Spinal cord (tissue), 10 donors: ENCODE measurements at places on chromosomes 6 and 20. TPM values are rescaled to one million over a fixed set of nuclear protein-coding genes. Genes with fewer than 3 reads are reported as not detected.

GRCh38 chr6:6362056-6362840 is 41.8 kb upstream of the F13A1 start:
- no peak for DNase-seq

- no peak for DNase-seq
Measured at GRCh38 chr6:53412021-53412715, 63.4 kb upstream of the ELOVL5 start.

DNA sequence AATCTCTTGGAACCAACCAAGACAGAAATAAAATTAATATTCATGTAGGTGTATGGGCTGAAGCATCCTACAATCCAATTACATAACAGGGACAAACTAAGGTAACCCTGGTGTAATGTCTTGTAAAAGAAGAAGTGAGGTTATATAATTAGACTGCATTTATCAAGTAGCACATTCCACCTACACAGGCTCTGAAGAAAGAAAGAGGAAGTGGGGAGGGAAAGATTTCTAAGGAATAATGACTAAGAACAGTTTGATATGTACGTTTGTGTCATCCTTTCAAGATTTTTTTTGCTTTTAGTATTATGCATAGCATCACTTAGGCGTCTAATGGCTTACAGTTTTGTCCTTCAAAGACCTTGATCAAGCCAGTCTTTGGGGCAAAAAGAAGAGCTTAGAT is 139.7 kb downstream of the PLCB1 start:
- DNase-seq, result no peak

DNA sequence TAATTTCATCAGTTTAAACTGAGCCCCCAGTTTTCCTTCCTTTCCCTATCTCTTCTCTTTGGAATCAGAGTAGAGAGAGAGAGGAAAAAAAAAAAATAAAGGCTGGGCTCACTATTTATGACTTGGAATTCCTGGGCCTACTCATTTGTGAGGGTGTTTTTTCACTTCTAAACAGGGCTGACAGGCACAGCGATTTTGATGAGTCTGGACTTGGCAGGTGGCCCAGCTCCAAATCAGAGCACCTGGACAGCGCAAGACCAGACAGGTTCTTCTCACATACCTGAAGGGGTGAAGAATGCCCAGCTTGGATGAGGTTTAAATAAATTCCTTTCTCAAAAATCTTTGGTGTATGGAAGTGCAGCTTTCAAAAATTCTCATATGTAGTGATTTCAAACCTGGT is 122.2 kb downstream of the KIF13A start:
- no peak for DNase-seq

GRCh38 chr6:104357928-104358327 is 501.8 kb downstream of the HACE1 start:
- DNase-seq, result no peak

DNA sequence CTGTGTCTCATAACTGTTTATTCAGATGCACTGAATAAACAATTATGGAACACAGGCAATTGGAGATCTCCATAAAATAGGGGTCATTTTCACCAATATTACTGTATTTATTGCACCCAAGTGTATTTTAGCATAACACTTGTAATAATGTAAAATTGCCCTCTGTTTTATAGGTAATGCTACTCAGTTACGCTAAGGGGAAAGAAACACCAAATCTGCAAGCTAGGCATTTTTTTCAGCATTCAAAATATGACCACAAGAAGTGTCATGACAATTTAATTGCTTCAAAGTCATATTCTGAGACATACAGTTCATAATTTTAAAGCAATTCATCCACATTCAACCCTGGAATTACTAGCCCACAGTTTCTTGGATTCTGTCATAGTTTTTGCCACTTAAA is 643.2 kb upstream of the NOX3 start:
- no peak for DNase-seq

- no peak for DNase-seq
Measured at GRCh38 chr20:45017857-45018256, 51.5 kb downstream of the STK4 start.

GRCh38 chr20:63379296-63379695 is 18.1 kb upstream of the CHRNA4 start:
- DNase-seq, result no peak

GRCh38 chr6:93394471-93394870 is 24.9 kb downstream of the EPHA7 start:
- no peak for DNase-seq

DNA sequence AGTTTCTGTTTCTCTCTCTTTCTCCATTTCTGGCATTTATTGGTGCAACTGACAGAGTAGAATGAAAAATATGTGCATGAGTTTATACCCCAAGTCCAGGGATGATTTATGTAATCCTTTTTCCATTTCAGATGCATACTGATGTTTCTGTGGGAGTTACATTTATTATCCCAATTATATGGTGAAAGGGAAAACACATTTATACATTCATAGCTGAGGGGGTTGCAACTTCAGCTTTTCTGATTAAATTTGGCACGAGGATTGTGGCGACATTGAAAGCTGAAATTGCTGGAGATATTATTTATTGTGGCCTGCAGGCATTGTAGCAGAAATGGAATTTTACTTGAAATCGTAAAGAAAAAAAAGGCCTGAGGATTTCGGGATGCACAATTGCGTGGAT is 31.5 kb upstream of the FNDC1 start:
- DNase-seq, result no peak

GRCh38 chr20:1242530-1242929 is 16.7 kb downstream of the RAD21L1 start:
- no peak for DNase-seq

DNA sequence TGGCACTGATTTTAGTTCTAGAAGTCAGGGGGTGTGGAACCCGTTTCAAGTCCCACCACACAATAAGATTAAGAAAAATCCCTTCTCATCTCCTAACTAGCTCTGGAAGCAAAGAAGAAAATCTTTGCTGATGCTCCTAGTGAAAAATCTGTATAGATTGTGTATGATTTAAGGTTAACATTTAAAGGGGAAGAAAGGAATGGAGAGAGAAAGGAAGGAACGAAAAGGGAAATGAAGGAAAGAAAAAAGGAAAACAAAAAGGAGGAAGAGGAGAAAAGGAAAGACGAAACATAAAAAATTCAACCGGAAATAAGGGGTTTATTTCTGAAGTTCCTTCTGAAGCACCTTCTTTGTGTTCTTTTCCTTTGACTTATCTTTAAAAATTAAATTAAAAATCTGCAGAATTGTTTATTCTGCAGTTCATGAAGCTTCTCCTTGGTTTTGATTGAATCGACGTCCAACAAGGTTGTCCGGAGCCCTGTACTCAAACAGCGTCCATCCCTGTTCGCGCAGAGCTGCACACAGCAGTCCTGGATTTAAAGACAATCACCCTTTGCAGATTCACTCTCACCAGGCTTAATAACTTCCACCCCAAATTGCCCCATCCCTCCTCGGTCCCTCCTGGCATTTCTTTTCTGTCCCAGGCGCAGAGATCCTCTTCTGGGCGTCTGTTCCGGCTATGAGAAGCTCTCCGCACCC is 1.6 kb upstream of the TFAP2B start:
- no peak for DNase-seq

DNA sequence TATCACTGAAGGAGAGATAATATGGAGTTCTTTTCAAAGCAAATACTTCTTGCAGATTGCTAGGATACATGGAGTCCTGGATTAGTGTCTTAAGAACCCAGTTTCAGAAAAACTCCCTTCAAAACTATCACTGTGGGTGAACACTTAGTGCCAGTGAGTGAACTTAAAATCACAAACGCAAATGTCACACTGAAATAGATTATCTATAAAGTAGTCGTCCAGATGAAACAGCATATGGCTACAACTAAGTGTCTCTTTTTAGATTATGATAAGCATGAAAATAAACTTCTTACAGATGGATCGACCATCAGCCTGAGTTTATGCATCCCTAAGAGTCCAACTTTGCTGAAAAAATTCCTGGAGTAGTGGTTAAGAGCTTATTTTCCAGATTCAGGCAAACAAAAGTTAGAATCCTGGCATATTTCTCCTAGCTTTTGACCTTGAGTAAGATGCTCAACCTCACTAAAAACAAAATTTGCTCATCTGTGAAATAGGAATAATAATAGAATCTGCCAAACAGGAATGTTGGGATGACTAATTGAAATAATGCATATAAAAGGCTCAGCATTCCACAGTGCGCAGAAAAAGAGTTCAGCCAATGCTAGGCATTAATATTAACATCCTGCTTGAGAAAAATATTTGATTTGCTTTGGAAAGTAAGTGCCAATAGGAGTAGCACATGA is 70.4 kb downstream of the DOK5 start:
- peak; percentile 81 for DNase-seq

DNA sequence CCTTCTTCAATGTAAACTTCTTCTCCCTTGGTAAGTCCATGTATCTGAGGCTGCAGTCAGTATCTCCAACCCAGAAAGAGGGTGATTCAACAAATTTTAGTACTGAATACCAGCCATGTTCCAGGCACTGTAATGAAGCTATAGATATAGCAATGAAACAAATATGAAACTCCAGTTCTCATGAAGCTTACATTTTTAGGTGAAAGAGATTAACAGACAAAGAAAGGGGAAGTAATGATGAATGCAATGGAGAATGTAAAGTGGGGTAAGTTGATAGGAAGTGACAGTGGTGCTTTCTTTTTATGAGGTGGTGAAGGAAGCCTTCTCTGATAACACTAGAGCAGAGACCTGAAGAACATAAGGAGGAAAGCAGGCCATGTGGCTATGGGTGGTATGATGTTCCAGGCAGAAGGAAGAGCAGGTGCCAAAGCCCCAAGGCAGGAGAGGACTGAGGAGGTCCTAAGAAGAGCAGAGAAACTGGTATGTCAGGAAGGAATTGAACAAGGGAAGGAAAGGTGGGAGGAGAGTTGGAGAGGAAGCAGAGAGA is 143.6 kb downstream of the TFAP2B start:
- no peak for DNase-seq

DNA sequence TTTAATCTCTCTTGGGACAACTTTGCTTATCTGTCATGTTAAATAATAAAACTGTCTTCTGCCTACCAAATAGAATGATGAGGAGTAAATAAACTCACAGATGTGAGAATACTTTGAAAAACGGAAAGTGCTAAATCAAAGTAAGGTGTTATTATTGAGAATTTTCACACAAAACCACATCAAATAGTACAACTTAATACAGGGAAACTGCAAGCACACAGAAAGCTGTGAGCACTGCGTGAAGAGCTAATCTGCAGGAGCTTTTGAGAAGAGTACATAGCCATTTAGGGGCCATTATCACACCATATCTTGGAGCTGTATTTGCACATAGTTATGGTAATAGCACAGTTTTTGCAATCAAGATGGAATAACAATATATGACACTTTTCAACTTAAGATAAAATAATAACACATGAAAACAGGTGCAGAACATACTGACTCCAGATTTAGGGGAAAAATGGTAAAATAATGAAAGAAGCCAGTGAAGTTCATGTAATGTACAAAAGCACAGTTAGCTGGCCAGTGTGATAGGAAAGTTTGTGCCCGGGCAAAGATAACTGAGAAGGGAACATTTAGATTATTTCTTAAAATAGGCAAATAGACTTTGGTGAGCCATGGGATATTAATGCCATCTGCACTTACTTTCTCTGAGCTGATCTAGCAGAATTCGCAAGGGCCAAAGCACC is 398.5 kb upstream of the PLCB4 start:
- no peak for DNase-seq

DNA sequence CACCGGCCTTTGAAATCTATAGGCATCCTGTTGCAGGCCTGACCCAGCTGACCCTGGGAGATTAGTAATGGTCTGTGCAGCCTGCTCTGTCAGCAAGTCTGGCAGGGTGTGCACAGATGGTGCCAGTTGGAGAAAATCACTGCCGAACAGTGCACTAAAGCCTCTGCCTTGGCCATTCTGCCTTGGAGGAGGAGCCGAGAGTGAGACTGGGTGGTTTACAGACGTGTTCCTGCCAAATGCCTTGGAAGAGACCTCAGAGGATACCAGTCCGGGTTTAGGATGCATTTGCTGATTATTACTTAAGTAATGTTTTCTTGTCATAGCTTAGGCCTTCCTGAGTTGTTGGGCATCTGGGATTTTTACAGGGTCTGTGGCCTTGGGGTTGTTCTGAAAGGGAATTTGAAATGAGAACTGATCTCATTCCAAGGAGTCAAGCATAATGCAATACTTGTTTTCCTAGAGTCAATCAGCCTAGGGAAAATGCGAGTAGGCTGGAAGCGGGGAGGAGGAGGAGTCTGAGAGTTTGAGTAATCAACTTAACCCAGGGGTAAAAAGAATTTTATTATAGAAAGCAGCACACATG is 292.1 kb downstream of the SOX4 start:
- no peak for DNase-seq

- no peak for DNase-seq
Measured at GRCh38 chr6:30077218-30077617, 1.6 kb upstream of the RNF39 start.

GRCh38 chr20:15706719-15707118 is 866.5 kb downstream of the KIF16B start:
- no peak for DNase-seq

- DNase-seq, result no peak
Measured at GRCh38 chr6:146028851-146029572, at the start of gene GRM1. TSS of gene GRM1 (plus strand) at chr6:146029062. CDS start at chr6:146029518, 456 bp downstream.

GRCh38 chr6:6915813-6916547 is 191.8 kb upstream of the RREB1 start:
- peak; percentile 77 for DNase-seq

GRCh38 chr20:15708984-15709598 is 864.2 kb downstream of the KIF16B start:
- no peak for DNase-seq

- DNase-seq, result no peak
Measured at GRCh38 chr20:38926934-38927616, 858 bp downstream of the FAM83D start.

- no peak for DNase-seq
Measured at GRCh38 chr6:166520905-166521834, 65.3 kb downstream of the RAMACL start.

DNA sequence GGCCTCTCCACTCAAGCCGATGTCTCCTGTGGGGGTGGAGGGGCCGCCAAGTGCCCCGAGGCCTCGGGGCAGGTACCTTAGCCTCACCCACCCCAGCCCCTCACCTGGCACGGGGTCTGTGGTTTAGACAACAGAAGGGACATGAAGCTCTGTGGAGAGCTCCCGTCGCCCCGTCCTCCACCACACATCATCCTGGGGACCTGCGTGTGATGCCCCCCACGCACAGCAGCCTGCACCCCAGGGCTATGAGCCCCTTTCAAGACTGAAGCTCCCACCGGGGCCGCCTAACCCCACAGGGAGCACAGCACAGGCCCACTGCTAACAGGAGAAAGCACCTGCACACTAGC is 8.2 kb downstream of the KCNQ2 start:
- DNase-seq, result no peak

DNA sequence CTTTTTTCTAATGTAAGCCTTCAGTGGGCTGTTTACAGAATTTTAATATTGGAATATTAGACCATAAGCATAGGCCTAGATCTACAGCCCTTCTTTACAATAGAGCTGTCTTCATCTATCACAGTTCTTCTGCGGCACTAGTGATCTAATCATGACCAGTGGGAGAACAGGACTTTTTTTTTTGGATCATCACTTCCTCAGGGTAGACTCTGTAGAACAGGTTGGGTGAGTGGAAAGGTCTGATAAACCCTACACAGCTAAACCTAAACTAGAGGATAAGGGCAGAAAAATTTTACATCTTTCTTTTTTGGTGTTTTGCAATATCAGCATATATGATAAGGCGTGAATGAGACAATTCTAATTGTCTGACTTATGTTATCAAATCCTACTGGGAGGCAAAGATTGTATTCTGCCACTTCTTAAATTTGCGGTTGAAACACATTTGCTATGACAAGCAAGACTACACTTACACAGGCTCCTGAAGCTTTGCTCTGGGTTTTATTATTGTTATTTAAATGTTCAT is 52.2 kb downstream of the GOPC start:
- DNase-seq, result no peak

ACTL10 gene
- 0.50 TPM for total RNA-seq

ARMH2 gene
- total RNA-seq, result 1.1 TPM

PARD6B gene
- 11.3 TPM for total RNA-seq

SPATA25 gene
- total RNA-seq, result 3.0 TPM

TUBB2B gene
- 702 TPM for total RNA-seq

NHLRC1 gene
- total RNA-seq, result 3.5 TPM

SLC18B1 gene
- 34.0 TPM for total RNA-seq

BANF2 gene
- total RNA-seq, result not detected
